ENCODE measurements at places on chromosomes 4 and X. TPM values are rescaled to one million over a fixed set of nuclear protein-coding genes. Genes with fewer than 3 reads are reported as not detected.

Gene OTUD6A
- total RNA-seq, result not detected

Gene MSL3
- total RNA-seq, result 27.1 TPM

Gene CXCL6
- 8.2 TPM for total RNA-seq

Gene WNK3
- total RNA-seq, result 5.6 TPM

Gene GLRA2
- total RNA-seq, result not detected

Gene NOX1
- not detected for total RNA-seq

Gene DUSP21
- total RNA-seq, result not detected

Gene EDA
- 4.2 TPM for total RNA-seq

Gene CT45A1
- total RNA-seq, result not detected

Gene BMP2K
- 43.1 TPM for total RNA-seq

Gene CCDC110
- 4.5 TPM for total RNA-seq
